ENCODE measurements at places on chromosomes 2 and 18. TPM values are rescaled to one million over a fixed set of nuclear protein-coding genes. Genes with fewer than 3 reads are reported as not detected.

Gene CD207
- 0.41 TPM for total RNA-seq

Gene MC5R
- total RNA-seq, result not detected

Gene LOXHD1
- total RNA-seq, result 0.35 TPM

Gene ING5
- total RNA-seq, result 16.5 TPM

Gene CAPN14
- 0.35 TPM for total RNA-seq

Gene STAMBP
- 27.8 TPM for total RNA-seq

Gene LAMA1
- total RNA-seq, result not detected

Gene OR6B2
- total RNA-seq, result not detected

Gene RAB6C
- 0.16 TPM for total RNA-seq

Gene KCNS3
- total RNA-seq, result 4.5 TPM

Gene TEKT4
- total RNA-seq, result 0.16 TPM

GRCh38 chr18:24609254-24609653 is 148.8 kb downstream of the HRH4 start:
- DNase-seq, result no peak

DNA sequence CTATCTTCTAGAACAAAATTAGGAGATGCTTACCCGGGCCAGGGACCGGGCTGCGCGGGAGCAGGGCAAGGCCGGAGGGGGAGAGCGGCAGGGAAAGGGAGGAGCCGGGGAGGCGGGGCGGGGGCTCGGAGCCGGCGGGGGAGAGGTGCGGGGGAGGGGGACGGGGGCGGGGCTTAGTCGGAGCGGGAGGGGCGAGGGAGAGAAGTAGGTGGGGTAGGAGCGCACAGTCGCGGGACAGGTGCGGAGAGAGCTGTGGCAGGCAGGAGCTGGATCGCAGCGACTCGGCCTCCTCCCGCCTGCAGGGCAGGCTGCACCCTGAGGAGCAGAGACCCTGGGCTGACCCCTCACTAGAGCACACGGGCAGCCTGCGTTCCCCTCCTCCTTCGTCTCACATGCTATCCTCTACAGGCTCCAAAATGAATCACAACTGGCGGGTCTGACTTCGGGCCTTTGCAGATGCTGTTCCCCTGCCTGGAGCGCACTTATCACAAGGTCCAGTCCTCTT is 290.3 kb downstream of the CELF4 start:
- no peak for DNase-seq

- DNase-seq, result no peak
Measured at GRCh38 chr2:229802785-229803184, 88.4 kb upstream of the DNER start.

DNA sequence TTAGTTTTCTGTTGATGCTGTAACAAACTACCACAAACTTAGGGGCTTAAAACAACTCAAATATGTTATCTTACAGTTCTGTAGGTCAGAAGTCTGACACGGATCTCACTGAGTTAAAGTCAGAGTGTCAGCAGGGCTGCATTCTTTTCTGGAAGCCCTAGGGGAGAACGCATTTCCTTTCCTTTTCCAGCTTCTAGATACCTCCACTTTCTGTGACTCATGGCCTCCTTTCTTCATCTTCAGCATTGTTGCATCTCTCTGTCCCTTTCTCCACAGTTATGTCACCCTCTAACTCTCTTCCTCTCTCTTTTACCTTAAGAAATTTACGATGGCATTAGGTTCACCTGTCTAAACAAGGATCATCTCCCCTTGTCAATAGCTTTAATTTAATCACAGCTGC is 13.3 kb upstream of the PPP4R1 start:
- no peak for DNase-seq

DNA sequence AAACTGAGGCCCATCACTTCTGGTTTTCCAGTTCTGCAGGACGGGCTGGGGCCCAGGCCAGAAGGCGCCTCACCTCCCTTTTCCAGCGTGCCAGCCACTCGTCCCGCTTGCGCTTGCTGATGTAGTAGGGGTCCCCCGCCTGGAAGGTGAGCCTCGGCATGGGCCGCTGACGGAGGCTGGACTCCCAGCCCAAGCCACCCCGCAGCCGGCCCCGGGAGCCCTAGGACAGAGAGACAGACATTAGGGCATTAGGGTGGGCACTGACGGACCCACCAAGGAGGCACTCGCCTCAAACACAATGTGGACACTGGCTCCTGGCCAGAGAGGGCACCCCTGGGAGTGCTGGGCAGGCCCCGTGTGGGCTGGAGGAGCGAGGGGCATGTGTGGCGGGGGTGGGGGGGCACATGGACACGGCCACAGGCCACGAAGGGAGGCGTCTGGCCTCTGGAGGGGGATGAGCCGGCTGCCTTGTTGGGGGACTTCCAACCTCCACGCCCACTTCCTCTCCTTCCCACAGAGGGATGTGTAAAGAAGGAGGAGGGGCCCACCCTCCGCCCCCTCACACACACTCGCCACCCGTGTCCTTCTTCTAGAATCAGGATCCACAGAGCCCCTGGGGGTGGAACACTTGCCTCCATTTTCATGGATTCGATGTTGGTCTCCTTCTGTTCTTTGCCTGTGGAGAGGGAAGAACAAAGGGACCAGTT is 66.7 kb downstream of the DNMT3A start:
- DNase-seq, result no peak

DNA sequence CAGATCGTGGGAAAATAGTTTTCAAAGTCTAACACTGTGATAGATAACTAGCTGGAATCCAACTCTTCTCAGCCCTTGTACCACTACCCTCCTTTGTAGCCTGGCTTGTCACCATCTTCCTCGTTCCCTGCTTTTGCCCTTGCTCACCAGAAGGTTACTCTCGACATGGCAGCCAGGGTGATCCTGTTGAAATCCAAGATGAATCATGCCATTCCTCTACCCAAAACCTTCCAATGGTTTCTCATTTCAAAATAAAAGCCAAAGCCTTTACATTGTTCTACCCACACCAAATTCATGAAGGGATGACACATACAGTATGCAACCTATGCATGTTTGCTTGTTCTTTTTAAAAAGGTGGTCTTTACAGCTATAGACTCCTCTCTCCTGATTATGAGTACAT is 45.7 kb downstream of the STAT4 start:
- DNase-seq, result no peak

DNA sequence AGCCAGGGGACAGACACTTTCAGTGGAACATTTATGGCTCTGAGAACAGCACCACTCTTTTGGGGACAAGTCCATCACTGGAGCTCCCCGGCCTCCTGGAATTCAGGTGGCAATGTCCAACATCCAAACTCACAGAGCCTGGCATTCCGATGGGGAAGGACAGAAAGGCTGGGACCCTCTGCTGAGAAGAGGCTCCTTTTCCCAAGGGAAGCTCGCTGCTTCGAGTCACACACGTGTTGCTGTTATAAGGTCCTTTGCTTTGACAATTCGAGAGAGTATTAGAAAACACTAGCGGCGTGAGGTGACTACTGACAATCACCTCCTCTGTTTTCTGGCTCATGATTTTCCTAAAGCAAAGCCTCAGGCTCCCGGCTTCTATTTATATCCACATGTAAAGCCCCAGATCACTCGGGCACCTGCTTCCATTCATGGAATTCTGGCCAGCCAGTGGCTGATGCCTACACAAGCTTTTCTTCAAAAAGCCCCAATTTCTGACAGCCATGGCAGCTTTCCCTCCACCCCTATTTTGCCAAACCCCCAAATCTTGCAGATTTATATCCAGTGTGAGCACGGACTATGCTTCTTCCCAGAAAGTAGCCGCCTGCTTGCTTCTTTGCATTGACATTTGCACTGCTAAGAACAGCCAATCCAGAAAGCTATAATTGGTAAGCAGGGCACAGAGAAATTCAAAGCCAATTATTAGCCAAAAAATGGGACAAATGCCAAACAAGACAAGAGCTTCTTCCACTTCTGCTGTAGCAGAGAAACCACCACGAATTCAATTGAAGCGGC is 67.3 kb downstream of the NDUFA10 start:
- DNase-seq, result peak; percentile 30

- no peak for DNase-seq
Measured at GRCh38 chr2:59575191-59575590, 978.3 kb downstream of the BCL11A start.

DNA sequence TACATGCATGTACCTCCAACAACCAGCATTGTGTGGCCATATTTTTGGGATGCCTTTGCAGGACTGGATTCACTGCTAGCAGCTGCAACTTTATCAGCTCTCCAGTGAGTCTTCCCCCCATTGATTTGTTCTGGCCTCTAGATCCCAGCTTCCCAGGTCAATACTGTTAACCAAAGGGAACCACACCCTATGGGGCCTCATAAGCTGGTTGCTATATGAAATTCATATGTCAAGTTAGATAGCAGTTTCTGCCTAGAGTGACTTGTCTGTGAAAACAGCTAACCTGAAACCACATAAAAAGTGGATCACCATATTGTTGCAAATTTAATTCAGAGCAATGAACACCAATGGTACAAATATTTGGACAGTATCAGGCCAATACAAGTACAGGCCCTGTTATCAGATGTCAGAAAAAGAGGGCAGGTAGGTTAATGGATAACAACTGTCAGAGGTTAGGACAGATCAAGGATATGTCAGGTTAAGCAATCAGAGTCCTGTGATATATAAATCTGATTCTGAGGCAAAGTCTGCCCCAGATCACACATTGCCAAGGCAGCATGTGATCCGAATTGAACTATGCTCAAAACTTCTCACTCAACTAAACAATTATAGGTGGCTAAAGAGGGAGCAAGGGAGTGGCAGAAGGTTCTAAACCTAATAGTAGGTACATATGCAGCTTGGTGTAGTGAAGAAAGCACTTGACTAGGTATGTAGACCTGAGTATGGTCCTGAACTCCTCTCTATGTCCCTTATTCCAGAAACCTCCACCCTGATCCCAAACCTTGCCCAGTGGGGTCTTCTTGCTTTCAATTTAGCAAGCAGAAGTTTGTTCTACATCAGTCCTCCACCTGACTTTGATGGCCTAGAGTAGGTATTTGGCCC is 310.2 kb upstream of the STON1 start:
- no peak for DNase-seq

- no peak for DNase-seq
Measured at GRCh38 chr2:28951910-28952835, 28.9 kb upstream of the TOGARAM2 start.

GRCh38 chr2:69114534-69114933 is 101.6 kb downstream of the ANTXR1 start:
- DNase-seq, result no peak

GRCh38 chr2:121903037-121903689 is 147.7 kb downstream of the TSN start:
- no peak for DNase-seq

- no peak for DNase-seq
Measured at GRCh38 chr2:233681521-233682099, at the start of gene UGT1A7. Gene UGT1A7 (plus strand): TSS chr2:233681901. CDS start chr2:233681938, 37 bp downstream.

- no peak for DNase-seq
Measured at GRCh38 chr2:207747653-207748560, 21.8 kb downstream of the FZD5 start.

DNA sequence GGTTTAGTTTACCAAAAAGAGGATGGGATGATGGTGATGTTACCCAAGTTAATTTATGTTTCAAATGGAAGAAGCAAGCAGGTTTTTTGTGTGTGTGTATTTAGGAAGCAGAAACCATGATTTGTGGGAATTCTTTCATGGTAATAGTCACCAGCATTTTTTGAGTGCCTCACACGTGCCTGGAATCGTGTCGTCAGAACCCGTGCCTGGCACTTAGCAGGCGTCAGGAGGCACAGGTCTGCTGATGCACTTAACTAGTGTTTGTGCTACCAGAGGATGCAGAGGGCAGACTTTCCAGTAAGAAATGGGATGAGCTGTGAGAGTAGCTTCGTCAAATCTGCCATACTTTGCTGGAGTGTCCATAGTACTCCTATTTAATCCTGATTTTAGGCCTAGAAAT is 41.1 kb downstream of the LYPD6 start:
- DNase-seq, result no peak

GRCh38 chr2:30763151-30763660 is 44.0 kb downstream of the CAPN13 start:
- no peak for DNase-seq

DNA sequence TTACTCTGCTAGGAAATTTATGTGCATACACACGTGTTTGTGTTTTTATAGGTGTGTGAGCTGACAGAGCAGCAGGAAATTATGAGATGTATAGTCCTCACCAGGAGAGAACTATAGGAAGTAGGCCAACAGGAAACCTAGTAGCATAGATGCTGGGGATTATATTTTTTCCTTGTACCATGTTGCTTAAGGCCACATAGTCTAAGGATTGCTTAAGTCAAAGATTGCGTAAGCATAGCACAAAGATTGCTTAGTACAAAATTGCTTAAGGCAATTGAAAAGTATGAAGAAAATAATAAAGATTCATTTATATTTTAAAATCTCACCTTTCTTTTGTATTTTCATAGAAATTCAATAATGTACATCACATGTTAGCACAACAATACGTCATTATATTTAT is 18.7 kb upstream of the CCDC102B start:
- no peak for DNase-seq

DNA sequence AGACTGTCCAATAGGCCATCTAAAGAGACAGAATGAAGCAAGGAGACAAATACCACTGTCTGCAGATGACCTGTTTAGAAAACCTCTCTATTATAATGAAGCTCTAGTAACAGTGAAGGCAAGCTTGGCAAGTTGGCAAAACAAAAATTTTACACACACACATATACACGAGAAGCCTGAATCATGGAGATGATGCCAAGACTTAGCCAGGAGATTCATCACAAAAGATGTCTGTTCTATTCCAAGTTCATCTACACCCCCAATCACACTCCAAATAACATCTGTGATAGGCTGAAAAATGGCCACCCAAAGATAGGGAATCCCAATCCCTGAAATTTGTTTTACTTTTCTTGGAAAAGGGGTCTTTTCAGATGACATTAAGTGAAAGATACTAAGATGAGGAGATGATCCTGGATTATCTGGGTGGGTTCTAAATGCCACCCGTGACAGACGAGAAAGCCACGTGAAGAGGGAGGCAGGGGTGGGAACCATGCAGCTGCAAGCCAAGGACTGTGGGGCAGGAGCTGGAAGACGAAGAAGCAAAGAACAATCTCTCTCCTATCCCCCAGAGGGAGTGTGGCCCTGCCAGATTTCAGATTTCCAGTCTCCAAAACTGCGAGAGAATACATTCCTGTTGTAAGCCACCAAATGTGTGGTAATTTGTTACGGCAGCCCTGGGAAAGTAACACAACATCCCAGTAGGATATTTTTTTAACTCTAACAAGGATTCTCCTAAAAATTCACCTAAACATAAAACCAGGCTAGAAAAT is 20.0 kb downstream of the HDLBP start:
- no peak for DNase-seq

GRCh38 chr2:64259312-64259711 is 115.1 kb upstream of the PELI1 start:
- peak; percentile 79 for DNase-seq

GRCh38 chr2:68561372-68561771 is 82.0 kb upstream of the PROKR1 start:
- DNase-seq, result no peak

DNA sequence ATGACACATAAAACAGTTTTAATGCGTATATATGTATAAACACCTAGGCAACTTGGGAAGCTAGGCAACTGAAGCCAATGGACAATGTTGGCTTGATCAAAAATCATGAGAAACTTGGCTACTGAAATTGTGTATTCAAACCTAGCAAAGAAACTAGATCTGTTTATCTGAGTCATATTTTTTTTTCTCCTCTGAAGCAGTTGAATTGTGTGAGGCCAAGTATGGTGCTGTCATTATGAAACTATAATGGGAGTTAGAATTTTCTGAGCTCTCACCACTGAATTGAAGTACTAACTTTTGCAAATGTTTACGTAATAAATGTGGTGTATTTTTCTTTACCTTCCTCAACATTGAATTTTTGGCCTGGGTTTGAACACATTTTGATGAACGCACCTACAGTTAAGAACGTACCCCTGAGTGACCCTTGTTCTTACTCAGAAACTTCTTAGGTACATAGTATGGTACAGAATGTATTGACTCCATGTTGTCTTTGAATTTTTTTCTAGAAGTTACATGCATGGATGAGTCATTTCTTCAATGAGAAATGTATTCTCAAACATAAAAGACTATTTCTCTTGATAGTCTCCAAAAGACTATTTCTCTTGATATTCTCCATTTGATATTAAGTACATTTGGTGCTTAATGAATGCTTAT is 23.8 kb downstream of the CD28 start:
- no peak for DNase-seq
